Activated T-helper 9 cell treated with anti-CD3 and anti-CD28 coated beads, Interleukin-2, amount 50 U/mL, for 16 hours (primary cell): ENCODE measurements at places on chromosomes 6 and 20.

DNA sequence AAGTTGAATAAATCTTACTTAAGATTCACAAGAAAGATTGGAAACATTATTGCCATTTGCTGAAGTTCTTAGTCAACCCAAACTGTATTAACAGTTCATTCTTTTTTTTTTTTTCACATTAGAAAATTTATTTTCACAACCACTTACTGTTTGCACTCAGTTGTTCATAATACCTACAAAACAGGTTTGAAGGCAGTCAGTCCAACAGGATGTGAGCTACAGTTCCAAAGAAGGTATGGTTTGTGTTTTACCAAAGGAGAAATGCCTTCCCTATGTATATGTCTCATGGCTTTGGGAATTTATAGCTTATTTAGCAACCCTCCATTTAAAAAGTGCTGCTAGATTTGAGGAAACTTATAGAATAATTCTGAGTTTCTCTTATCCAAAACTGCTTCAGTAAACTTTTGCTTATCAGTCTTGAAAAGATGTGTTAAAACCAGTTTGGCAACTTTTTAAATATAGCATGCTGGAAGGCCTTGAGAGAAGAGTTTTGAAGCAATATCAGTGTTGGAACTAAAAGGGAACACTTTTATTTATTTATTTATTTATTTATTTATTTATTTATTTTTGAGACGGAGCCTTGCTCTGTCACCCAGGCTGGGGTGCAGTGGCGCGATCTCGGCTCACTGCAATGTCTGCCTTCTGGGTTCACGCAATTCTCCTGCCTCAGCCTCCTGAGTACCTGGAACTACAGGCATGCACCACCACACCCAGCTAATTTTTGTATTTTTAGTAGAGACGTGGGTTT is 46.8 kb upstream of the RREB1 start:
- DNase-seq, result no peak

- no peak for DNase-seq
Measured at GRCh38 chr6:11659757-11660156, 118.8 kb downstream of the ADTRP start.

DNA sequence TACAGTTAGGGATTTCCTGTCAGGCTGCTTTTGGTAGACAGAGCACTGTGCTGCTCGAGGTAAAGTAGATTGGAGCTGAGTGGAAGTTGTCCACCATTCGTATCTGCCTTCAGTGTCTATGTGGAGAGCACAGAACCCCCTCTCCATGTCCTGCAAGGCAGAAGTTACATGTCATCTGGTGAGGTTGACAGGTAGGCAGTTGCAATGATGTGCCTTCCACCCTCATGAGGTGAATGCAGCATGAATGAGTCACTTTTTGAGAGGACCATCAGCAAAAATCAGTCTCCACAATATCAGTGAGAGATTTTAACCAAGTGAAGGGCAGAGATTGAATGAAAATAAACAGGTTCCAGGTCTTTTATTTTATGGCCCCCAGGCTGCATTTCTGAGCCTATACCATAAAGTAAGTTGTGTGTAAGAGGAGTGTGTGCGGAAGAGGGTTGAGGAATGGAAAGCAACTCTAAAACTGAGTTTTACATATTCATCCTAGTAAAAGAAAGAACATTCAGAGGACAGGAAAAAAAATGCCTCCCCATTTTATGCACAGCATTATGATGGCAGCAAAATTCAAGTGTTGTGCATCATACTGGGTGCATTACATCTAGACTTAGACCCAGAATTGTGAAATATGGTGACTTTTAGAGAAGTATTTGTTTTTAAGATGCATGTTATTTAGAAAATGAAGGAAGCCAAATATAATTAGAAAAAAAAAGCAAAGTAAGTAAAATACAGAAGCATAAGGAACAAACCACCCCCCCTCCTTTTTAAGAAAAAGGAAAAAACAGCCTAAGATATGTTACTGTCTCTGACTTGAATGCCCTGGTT is 15.8 kb downstream of the TRAPPC3L start:
- no peak for DNase-seq

GRCh38 chr6:97630604-97631003 is 347.6 kb upstream of the MMS22L start:
- no peak for DNase-seq

DNA sequence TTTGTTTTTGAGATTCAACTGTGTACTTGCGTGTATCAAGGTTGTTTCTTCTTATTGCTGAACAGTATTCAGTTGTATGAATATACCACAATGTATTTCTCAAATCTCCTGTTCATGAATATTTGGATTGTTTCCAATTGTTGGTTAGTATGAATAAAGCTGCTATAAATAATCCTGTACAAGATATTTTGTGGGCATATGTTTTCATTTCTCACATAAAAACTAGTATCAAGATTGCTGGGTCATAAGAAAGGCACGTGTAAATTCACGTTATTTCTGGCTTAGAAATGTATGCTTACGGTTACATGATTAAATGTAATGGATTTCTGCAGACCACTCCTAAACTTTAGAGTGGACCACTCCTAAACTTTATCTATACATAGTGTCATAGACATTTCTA is 96.6 kb downstream of the BTBD3 start:
- no peak for DNase-seq

DNA sequence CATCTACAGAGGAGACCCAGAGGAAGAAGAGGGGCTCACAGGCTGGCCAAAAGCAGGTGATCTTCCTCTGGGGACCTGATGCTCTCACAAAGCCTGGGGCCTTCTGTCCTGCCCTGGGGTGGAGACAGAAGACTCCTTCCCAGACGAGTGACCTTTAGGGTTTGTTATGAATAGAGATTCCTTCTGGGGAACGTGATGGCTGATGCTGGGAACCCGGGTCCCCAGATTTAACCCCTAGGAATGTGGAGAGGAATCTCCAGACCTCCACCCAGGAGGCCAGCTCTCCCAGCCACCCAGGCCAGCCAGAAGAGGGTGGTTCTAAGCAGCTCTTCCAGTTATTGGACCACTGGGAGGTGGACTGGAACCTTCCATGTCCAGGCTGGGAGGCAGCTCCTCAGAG is 16.8 kb upstream of the CCN5 start:
- DNase-seq, result no peak

DNA sequence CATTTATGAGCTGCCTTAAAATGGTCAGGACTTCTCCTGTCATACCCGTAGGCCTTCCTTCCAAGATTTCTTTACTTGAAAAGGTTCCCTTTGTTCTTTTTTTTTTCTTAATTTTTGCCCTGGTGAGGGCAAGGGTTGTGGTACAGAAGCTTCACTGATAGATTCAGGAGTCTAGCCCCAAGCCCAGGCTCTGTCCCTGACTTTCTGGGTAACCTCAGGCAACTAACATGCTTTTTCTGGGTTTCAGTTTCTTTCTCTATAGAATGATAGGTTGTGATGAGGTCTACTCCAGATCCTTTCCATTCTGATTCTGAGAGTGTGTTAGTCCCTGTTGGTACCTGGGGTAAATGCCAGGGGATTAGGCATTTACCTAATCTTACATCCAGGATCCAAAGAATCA is 21.2 kb downstream of the SNPH start:
- DNase-seq, result no peak

DNA sequence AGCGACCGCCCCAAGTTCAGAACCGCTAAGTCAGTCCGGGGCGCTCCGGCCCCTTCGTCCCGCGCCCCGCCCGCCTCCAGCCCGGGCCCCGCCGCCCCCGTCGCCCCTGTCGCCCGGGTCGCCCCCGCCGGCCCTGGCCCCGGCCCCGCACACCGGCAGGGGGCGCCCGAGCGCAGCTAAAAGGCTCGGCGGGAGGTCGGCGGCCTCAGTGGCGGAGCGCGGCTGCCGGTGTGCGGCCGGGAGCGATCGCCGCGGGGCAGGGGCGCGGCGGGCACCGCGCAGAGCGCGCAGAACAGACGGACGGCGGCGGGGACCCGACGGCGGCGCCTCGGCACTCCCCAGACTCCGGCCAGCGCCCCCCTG is at the start of gene FNDC1:
Gene FNDC1, plus strand, starts transcription at position 208 of the 363 bp plus-strand sequence. CDS start 197 bp downstream, outside the sequence.
- DNase-seq, result no peak
